ENCODE measurements at places on chromosomes 11 and 22. TPM values are rescaled to one million over a fixed set of nuclear protein-coding genes. Genes with fewer than 3 reads are reported as not detected.

The NECTIN1 gene
- 5.7 TPM for total RNA-seq

The ZBTB16 gene
- not detected for total RNA-seq

The NPTXR gene
- 0.83 TPM for total RNA-seq

The TUB gene
- total RNA-seq: 4.6 TPM

The BTBD18 gene
- total RNA-seq: 0.13 TPM

The GAB4 gene
- total RNA-seq: not detected

Measured in A375 (cell line).